NCI-H1930 (cell line): ENCODE measurements at places on chromosomes 7 and 10.

DNA sequence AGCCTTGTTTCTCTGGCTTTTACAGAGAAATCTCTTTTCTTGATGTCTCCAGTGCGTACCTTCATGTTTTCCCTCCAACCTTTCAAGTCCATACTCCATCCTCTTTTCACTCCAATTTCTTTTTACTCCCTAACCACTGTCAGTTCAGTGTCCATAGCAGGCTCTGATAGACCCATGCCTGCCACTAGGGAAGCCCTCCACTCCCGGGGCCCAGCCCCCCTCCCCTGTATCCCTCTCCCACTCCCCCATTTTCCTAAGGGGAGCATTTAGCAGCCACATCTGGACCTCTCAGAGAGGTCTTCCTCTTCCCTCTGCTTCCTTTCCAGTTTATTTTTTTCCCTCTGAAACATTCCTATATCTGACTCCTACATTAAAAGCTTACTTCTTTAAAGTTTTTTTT lies 33.1 kb downstream of the DENND11 start:
- DNase-seq = no peak

- DNase-seq = no peak
Measured at GRCh38 chr10:122861711-122862161, 16.1 kb upstream of the CUZD1 start.

DNA sequence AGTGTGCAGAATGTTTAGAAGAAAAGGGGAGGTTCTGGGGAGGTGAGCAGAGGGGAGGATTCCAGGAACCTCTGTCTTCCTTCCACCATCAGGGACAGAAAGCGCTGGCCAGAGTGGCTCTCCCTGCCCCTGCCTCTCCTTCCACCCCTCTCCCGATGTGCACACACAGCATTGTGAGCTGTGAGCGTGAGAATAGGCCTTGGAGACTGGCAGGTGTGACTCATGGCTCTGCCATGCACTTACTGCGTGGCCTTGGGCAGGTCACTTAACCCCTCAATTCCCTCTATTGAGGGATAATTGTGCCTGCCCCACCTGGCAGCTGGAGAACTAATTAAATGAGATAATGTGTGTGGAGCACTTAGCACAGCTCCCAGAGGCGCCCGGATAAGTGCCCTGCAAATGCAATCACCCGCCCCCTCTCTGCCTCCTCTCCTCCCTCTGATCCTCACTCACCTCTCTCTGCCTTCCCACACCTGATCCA lies 115.4 kb downstream of the ZMIZ1 start:
- no peak for DNase-seq

- no peak for DNase-seq
Measured at GRCh38 chr10:131876508-131876907, 24.3 kb upstream of the PPP2R2D start.

DNA sequence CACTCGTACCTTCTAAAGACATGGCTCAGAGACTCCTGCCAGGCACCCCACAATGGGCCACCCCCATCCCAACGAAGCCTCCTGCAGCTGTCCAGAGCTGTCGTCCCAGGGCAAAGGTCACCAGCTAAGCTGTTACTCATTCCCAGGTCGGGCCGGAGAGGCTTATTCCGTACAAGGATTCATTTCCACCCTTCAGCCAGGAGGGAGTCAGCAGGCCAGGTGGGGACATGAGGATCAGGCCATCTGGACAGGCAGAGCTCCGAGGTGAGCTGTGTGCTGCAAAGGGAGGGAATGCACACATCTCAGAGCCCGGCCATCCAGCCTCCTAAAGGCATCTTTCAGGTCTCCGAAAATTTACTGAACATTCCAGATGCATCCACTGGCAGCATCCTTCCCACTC lies 63.9 kb upstream of the NANOS1 start:
- no peak for DNase-seq

DNA sequence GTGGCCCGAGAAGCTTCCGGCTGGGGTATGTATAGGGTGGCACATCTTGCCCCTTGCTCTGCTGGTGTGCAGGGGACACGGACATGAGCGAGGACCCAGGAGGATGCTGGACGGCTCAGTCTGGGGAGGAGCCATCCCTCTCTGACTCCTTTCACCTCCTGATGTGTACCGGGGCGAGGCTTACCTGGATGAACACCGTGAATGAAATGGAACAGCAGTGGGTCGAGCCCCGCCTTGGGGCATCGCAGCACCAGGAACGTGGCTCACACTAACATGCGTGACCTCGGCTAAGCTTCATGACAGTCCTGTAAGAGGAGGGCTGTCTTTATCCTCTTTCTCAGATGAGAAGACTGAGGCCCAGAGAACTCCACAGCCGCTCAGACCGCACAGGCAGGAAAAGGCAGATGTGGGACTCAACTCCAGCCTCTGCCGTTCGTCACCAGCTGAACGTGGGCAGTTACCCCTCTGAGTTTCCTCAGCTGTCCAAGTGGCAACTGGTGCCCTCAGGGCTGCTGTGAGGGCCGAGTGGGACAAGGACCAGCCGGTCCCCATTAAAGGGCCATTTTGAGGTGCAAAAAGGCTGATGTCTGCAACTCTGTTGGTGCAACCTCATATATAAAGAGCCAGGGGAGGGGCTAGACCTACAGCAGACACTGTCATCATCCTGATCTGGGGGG lies 54.5 kb downstream of the INSIG1 start:
- DNase-seq = no peak

DNA sequence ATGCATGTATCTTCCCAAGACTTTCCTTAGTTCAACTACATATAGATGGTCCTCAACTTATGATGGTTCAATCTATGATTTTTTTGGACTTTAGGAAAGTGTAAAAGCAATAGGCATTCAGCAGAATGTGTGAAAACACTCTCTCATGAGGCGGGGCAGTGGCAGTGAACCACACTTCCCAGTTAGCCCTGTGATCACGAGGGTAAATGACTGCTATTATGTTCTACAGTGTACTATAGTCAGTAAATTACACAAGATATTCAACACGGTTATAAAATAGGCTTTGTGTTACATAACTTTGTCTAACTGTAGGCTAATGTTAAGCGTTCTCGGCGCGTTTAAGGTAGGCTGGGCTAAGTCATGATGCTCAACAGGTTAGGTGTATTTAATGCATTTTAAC lies 169.3 kb downstream of the AMPH start:
- no peak for DNase-seq

DNA sequence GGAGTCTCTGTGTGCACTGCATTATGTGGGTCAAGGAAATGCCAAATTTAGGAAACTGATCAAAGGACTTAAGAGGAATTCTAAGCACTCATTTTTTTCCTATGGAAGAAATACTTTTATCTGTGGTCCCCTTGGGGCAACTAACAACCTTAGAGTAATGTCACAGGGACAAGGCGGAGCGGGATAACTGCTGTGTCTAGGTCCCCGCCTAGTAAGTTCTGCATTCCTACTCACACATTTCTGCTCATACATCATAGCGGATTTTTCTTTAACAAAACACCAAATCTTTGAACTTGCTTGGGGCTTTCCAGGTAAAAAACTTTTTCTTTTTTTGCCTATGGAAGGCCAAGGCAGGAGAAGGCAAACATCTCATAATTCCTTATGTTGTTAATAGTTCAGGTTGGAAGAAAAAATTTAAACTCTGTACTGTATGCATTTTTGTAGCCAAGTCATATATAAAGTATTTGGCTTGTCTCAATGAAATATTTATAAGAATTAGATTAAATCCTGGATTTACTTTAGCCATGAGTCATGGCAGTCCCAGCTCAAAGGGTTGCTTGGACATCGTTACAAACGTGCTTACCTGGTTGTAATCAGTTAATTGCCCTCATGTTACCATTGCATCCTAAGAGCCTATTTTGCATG lies 285.0 kb downstream of the PHTF2 start:
- no peak for DNase-seq
